ENCODE measurements at places on chromosomes 1 and 21.
A peak's percentile ranks its signal among the peaks of the same experiment; 100 is the strongest.

DNA sequence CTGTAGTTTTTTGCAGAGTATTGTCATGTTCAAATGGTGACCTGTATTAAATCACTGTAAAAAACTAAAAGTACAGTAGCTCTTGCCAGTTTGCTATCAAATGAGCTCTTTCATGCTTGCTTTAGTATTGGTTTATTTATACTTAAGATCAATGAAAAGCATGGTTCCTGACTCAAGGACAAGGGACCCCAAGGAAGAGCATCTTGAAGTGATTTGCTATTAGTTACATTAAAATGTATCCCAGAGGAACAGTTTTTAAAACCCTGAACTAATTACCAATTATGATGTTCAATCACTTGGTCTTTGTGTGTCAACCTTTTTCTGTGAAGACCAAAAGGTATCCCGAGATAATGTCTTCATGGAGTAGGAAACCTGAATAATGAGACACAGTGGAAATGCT lies at the start of gene OR13G1:
OR13G1 (minus strand) TSS at position 101 of the 400 bp plus-strand sequence. CDS start 6,698 bp downstream, outside the sequence.
- no peak for DNase-seq

DNA sequence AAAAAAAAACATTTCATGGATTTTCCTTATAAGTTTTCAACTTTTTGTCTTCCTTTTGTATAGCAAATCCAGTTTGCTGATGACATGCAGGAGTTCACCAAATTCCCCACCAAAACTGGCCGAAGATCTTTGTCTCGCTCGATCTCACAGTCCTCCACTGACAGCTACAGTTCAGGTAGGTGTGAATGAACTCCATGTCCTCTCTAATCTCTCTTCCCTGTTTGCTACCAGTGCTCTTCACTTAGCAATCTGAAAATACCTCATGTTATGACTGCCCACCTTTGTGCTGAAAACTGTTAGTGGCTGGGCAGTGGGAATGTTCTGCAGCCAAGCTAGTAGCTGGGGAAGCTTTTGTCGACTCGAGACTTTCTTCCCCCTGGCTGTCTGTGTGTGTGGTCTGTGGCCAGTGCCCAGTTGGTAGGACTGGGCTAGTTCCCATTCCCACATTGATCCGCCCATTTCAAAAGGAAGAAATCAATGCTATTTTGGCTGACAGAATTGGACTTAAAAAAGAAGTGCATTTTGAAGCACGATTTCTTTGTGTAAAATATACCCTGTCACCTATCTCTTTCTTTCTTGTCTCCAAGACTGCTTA lies 24.5 kb downstream of the AHCYL1 start:
- no peak for DNase-seq

GRCh38 chr1:226846786-226847185 lies 23.6 kb upstream of the PSEN2 start:
- DNase-seq = peak; percentile 3

- DNase-seq = peak; percentile 47
Observed at GRCh38 chr1:182990413-182991144, 32.6 kb upstream of the LAMC1 start.

DNA sequence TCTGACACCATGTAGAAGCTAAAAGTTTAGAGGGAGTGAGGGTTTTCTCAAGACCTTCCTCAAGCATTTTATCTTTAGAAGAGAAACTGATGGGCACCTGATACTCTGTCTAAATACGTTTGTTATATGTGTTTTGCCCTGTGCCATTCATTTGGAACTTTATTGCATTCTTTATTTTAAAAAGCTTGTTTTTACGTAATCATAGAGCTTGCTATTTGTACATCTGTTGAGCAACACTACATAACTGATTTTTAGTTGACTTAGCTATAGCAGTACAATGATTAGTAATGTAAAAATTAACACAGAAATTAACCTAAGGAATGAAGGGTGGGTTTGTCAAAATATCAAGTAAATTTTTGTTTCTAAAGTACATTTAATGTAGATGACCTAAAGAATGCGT lies 88.5 kb downstream of the RUNX3 start:
- DNase-seq = no peak

- DNase-seq = no peak
Observed at GRCh38 chr1:198902655-198903054, 263.8 kb downstream of the PTPRC start.

- DNase-seq = no peak
Observed at GRCh38 chr1:182520736-182521135, 68.3 kb downstream of the RNASEL start.

DNA sequence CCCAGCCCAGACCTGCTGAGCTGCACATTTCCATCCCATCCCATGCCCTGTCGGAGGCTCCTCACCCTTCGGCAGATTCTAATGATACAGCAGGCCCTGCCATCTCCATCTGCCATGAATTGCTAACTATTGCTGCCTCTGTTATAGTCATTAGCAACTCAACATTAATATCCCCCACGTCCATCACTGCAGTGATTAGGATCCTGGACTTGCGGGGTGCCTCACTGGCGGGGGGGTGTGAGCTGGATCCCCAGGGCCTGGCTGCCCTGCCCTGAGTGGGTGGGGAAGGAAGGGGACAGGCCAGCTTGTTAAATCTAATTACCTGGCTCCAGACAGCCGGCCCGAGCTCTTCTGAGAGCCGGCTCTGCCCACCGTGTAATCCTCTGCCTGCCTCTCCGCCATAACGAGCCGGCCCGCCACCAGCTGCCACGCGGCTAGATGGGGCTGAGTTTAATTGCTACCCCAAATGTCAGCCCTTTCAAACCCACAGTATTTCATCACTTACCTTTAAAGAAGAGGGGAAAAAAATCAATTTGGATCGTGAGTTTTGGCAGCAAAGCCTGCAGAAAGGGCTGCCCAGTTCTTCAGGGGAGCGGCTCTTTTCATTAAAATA lies 227.3 kb upstream of the CSF3R start:
- no peak for DNase-seq

DNA sequence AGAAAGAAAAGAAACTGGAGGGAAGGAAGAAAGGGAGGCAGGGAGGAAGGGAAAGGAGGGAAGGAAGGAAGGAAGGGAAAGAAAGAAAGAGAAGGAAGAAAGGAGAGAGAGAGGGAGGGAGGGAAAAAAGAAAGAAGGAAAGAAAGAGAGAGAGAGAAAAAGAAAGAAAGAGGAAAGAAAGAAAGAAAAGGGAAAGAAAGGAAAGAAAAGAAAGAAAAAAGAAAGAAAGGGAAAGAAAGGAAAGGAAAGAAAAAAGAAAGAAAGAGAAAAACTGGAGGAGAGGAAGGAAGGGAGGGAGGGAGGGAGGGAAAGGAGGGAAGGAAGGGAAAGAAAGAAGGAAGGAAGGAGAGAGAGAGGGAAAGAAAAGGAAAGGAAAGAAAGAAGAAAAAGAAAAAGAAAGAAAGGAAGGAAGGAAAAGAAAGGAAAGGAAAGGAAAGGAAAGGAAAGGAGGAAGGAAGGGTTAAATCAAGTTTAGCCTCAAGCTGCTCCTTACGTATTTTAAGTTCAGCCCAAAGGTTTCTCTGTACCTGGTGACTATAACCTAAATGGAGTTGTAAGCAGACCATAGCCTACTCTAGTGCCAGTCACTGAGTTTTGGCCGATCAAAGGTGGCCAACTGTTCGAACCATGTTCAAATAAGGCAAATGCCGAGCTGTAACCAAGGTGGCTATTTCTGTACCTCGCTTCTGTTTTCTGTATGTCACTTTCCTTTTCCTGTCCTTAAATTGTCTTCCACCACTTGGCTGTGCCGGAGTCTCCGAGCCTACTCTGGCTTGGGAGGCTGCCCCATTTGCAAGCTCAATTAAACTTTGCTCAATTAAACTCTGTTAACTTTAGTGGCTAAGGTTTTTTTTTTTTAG lies 37.8 kb upstream of the TMPRSS2 start:
- no peak for DNase-seq

GRCh38 chr1:206930210-206930798 lies 8.6 kb upstream of the FCMR start:
- no peak for DNase-seq

DNA sequence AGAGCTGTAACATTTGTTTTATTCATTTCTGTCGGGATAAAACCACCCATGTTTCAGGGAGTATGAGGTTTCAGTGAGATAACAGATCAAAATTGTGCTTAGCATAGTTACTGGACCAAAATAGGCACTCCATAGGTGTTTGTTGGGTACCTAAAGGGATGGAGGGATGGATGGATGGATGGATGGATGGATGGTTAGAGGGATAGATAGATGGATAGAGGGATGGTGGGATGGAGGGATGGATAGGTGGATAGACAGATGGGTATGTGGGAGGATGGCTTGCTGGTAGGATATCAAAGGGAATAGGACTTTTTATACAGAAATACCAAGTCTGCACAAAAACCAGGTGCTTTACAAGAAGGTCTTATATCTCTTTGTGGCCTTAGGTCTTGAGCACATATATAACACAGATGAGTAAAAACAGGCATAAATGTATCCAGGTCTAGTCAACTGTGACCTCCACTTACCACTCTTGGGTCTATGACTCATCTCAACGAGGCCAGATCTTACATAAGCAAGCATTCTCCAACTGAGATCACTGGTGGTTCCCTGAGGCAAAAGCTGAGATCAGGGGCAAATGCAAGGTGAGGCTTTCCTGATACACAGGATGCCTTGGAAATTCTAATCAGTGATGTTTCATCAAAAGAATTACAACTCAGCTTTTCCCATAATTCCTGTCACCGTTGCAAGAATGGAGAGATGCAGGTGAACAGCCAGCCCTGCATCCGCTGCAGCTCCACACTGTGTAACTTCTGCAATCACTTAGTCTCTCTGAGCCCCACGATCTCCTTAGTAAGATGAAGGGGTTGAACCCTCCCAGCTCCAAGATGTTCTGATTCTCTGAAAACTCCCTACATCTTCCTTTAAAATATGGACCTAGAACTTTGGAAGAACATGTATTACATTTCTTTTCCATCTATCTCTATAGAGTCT lies 32.0 kb downstream of the PTAFR start:
- no peak for DNase-seq

GRCh38 chr1:220484135-220484534 lies 43.8 kb upstream of the MARK1 start:
- no peak for DNase-seq

DNA sequence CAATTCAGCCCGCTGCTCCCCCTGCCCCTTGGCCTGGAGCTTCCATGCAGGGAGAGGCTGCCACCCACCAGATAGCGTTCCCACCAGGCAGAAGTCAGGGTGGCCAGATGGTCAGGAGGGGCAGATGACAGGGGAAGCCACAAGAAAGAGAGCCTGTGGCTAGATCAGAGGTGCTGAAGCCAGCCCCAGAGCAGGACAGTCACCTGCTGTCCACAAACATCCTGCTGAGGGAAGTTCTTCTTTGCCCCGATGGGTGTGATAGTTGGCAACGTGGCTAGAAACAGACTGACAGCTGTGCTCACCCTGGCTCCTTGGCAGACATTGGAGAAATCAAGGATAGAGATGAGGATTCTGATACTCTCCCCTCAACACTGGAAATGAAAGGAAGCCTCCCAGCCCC lies 27.2 kb upstream of the SRP9 start:
- DNase-seq = no peak

DNA sequence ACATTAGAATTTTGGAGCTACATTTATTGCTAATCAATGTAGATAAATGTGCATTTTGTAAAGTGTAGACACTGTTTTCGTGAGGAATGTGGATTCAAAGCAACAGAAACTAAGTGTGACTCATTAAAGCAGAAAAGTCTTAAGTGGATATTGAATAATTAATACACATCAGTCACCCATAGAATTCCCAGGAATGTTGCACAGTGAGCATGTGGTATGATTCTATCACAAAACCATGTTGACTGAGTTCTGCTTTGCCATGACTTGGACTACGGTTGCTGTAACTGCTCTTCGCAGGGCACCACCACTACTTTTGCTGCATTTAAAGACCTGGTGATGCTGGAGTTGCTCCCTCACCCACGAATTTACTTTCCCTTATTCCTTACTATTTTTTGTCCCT lies 471.8 kb downstream of the KCNT2 start:
- no peak for DNase-seq

DNA sequence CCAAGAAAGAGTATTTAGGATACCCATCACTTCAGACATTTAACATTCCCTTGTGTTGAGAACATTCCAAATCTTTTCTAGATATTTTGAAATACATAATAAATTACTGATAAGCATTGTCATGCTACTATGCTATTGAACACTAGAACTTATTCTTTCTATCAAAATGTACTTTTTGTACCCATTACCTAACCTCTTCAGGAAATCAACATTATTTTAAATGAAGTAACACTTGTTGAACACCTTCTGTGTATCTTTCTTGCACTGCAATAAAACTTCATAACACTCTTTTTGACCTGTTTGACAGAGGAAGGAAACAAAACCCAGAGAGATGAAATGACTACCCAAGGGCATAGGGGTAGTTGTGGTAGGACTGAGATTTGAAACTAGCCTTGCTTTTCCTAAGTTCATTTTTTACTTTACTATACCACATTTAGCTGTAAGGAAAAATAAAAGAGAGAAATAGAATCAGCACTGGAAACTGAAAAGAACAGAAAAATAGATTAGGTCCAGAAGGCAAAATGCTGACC lies 99.4 kb downstream of the UCHL5 start:
- DNase-seq = no peak

DNA sequence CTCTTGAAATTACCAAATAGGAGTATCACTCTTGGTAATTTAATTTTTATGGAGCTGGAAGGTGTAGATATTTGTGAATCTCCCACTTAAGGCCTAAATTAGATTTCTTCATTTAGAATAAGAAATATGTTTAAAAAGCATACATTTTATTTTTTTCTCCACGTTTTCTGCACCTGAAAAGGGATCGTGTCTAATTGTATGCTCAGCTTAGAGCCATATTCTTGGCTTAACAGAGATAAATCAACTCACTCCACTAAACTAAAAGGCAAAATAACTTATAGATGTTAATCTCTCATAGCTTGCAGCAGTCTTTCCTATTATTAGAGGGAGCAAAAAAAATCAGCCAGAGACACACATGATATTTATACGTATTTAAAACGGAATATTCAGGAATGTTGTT lies 336.8 kb upstream of the SGIP1 start:
- DNase-seq = no peak

DNA sequence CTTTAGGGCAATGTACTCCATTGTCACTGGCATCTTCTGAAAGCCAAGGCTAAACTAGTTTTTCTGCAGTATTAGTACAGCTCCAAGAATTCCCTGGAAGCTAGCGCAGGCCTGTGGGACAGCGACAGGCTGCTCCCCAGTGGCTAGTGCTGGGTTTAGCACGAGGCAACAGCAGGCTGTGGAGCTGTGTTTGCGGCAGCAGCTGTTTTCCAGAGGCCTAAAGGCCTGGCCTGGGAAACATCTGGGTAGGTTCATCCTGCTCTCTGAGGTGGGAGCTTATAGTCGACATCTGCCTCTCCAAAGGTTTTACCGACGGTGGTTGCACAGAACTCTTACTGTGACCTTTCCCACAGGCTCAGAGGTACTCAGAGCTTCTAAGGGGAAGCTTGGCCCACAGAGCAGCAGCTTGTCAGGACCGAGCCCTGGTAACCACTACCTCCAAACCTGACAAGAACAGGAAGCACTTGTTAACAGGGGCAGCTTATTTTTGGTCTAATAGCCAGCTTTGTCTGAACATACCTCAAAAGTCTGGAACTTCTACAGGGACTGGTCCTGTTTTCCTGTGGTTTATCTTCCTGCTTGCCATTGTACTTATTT lies 17.2 kb downstream of the CC2D1B start:
- peak; percentile 57 for DNase-seq

- DNase-seq = no peak
Observed at GRCh38 chr1:179952186-179952585, 2.4 kb upstream of the CEP350 start.

- peak; percentile 88 for DNase-seq
Observed at GRCh38 chr1:222814536-222815439, at the start of gene DISP1. TSS of gene DISP1 (plus strand) at chr1:222815039. CDS start at chr1:222942824, 127,785 bp downstream.
